ENCODE measurements at places on chromosomes 11 and 22.

DNA sequence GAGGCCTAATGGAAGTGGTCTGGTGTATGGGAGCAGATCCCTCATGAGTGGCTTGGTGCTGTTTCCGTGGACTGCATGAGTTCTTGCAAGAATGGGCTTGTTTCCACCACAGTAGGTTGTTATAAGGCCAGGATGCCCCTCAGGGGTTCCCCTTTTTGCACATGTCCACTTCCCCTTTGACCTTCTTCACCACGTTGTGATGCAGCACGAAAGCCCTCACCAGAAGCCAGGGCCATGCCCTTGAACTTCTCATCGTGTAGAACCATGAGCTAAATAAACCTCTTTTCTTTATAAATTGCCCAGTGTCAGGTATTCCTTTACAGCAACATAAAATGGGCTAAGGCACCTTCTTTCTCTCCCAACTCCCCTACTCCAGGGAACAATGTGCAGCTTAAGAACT is 2.8 kb upstream of the NARS2 start:
- DNase-seq, result no peak

GRCh38 chr11:2272946-2273280 is 2.5 kb upstream of the ASCL2 start:
- peak; percentile 42 for DNase-seq

DNA sequence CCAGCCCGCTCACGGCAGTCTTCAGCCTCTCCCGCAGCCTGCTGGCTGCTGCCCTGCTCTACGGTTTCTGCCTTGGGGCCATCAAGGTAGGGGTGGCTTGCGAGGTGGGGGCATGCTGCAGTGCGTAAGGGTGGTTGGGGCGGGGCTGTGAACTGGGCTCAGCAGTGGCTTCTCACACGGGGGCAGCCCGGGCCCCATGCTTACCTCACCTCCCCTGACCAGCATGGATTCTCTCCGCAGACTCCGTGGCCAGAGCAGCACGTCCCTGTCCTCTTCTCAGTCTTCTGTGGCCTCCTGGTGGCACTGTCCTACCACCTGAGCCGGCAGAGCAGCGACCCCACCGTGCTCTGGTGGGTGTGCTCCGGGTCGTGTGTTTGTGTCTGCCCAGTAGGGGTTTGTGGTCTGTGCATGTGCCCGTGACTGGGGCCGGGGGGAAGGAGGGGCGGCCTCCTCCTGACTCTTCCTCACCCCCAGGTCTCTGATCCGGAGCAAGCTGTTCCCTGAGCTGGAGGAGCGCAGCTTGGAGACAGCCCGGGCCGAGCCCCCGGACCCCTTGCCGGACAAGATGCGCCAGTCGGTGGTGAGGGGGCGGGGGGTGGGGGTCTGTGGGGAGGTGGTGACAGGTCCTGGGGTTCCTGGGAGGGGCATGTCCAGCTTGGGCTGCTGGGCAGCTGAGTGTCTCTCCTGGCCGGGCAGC is 9.5 kb downstream of the PCNX3 start:
- no peak for DNase-seq

GRCh38 chr22:46517255-46517761 is 20.1 kb downstream of the CELSR1 start:
- no peak for DNase-seq

DNA sequence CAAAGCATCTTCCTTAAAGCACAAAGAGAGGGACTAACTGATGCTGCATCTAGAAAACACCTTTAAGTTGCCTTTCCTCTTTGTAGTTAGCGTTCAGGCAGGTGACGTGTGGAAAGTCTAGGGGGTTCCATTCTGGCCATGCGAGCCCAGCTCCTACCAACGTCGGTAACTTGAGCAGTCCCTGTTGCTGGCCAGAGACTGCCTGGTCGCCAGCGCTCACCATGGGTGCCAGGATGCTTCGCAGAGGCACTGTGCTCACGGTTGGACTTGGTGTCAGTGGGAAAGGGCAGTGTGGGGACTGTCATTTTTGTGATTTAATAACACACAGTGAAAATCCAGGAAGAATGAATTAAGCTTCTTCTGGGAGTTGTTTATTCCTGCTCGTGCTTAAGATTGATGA is 40.6 kb downstream of the PPP2R1B start:
- no peak for DNase-seq

- DNase-seq, result no peak
These were observed 24.6 kb upstream of the SMPD1 start for GRCh38 chr11:6365659-6366058.

- no peak for DNase-seq
These were observed 607.4 kb downstream of the NTM start for GRCh38 chr11:131977854-131978253.

DNA sequence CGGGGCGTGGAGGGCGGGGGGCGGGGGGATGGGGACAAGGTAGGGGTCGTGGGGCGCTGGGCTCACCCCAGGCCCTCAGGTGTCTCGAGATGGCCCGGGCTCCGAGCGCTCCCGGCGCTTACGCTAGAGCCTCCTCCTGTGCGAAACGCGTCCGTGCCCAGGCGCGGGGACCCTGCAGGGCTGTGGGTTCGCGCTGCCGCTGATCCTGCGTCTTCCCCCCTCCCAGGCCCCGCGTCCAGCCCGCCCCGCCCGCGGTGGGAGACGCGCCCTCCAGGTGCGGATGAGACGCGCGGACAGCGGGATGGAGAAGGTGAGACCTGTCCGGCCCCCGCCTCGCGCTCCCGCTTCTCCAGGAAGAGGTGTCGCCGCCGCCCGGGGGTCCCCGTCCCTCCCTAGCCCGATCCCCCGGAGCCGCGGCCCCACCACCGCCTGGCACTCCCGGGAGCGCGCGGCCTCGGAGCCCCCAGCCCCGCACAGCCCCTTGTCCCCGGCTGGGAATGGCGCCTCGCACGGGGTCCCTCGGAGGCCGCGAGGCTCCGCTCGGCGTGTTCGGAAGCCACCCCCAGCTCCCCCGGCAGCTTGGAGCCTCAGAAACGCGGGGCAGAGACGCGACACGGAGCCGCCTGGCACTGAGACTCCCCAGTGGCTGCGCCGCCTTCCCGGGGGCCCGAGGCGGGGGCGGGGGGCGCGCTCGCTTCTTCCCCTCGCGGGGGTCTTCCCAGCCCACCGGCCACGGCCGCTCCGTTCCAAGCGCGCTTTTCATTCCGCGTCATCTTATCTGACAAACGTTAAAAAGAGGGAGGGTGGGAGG is 27.6 kb upstream of the TOLLIP start:
- DNase-seq, result peak; percentile 76

GRCh38 chr22:23904573-23905254 is 10.5 kb downstream of the MIF start:
- no peak for DNase-seq

GRCh38 chr11:111348147-111348546 is 30.9 kb downstream of the POU2AF1 start:
- DNase-seq, result no peak

- DNase-seq, result no peak
These were observed 92.6 kb upstream of the TP53AIP1 start for GRCh38 chr11:129035244-129035643.

- DNase-seq, result no peak
These were observed 2.5 kb downstream of the SEPTIN5 start for GRCh38 chr22:19716829-19717105.

GRCh38 chr11:133917921-133918607 is 38.7 kb downstream of the IGSF9B start:
- no peak for DNase-seq

DNA sequence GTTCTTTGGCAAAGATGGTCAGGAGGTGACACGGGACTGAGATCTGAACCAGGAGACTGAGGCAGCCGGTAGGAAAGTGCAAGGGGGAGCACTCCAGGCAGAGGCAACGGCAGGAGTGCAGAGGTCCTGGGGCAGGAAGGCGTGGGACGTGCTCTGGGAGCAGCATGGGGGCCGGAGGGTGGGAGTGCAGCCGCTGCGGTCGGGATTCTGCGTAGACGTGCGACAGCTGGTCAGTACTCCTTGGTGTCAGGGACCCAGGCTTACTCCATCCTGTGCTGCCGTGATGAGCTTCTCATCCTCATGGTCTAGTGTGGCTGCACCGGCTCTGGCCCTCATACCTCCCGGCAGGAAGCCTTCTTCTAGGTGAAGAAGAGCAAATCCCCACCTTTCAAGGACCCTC is 16.9 kb upstream of the TRMU start:
- no peak for DNase-seq

DNA sequence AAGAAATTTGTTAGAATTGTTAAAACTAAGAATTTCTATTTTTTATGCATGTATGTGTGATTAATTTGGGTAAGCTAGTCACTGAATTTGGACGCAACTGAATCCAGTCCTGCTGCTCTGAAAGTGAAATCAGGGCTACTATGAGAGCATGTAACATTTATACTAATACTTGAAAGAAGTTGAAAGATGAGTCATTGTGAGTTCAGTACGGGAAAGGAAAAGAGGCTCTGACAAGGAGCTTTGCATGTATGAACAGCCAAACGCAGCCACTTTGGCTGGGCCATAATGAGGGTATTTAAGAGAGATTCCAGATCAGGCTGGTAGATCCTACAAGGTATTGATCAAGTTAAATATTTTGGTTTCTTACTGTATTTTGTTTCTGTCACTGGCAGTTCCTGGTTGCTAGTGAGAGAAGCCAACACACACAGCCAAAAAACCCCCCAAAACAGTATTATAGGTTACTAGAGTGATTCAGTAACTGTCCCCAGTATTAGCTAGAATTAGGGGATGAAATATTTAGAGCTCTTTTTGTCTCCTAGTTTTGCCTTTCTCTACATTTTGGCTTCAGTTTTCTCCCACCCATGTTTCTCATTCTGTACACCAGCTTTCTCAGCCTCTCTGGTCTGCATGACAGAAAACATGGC is 14.1 kb downstream of the AASDHPPT start:
- no peak for DNase-seq

- no peak for DNase-seq
These were observed 89.6 kb downstream of the ETS1 start for GRCh38 chr11:128497776-128498095.

DNA sequence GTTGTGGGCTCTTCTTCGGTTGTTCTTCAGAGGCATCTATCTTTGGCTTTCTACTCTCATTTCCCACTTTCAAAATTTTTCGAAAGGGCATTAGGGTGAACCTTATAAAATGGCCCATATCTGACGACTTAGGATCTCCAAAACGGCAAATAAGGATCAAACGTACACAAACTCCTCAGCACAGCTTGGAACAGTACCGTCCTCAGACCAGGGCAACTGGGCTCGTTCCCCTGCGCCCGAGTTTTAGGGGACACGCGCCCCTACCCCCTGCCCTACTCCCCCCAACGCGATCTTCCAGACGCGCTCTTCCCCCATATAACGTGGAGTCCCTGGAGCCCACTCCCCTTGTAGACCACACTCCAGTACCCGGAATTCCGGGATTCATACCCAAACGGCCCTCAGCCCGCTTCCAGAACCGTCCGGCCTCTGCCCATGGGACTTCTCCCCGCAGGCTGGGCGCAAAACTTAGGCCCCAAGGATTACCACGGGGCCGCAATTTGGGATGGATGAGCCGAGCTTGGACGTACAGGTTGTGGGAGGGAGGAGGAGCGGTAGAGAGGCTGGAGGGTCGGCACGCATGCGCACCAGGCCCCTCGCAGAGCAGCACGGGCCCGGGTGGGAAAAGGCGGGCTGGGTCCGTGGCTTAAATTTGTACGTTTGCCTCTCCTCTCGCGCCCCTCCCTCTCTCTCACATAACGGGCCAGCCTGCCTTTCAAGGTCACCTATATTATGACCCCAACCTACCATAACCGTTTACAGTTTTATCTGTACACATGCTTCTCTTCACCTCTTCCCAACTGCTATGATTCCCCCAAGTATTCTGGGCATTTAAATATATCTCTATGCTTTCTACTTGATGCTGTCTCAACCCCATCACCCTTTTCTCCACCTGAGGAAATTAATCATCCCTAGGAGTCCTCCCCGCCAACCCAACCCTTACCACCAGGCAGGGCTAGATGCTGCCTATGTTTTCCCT is 3.4 kb downstream of the CCDC89 start:
- peak; percentile 87 for DNase-seq

GRCh38 chr11:84437071-84437980 is 1151.2 kb upstream of the CCDC90B start:
- DNase-seq, result no peak

- no peak for DNase-seq
These were observed 17.8 kb downstream of the AP1B1 start for GRCh38 chr22:29370537-29370936.

DNA sequence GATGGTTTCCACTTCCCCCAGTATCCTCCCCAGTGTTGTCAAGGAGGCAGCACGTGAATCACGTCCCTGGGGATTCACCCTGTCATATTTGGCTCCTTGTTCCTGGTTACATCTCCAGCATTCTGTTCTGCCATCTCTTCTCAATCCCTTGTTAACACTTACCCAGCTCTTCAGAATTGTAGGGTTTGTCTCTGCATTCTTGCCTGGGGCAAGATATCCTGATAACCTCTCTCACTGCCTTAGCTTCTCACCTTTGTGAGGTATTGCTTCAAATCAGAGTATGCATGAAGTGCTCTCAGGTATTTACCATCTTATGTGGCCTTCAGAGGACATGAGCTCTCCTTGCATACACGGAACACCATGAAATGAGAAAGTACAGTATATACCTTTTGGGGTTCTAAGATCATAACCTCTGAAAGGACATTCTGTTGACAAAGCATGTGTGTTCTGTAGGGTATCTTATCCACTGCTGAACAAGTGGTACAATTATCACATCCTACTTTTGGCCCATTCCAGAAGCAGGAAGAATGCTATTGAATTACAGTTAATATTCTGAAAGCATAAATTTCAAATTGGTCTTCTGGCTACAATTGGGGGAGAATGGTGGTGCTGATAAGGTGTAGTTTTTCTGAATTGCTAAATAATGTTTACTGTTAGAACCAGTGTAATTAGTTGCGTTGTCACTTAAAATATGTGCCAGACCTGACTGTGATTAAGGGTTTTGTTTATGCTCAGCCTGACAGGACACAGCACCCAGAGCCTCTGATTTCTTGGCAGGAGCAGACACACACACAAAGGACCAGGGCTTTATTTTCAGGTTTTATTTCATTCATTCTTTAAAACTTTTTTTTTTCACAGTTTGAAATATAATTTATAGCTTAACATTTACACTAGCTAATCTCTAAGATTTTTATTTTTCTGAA is 32.7 kb downstream of the VSTM5 start:
- DNase-seq, result no peak

GRCh38 chr11:115759622-115760460 is 255.6 kb upstream of the CADM1 start:
- DNase-seq, result peak; percentile 48

- DNase-seq, result peak; percentile 94
These were observed 3.5 kb upstream of the KRTAP5-6 start for GRCh38 chr11:1693327-1694063.

DNA sequence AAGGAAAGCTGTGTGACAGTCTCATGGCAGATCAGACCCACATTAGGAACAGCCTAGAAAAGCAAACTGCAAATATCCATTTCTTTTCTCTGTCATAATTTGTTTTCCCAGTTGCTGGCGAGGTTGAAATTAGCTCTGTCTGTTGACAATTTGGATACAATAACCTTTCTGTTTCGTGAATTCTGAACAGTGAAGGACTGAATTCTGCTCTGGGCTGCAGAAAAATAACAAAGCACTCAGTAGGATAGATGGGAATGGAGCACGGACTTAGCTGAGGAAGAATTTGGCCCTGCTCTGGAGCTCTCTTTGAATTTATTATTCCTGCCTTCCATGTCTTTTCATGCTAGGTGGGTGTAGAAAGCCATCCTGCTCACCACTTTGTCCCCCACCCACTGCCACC is 140.3 kb downstream of the RRAS2 start:
- DNase-seq, result no peak

GRCh38 chr11:111691741-111692140 is 74.4 kb downstream of the PPP2R1B start:
- no peak for DNase-seq
